ENCODE measurements at places on chromosomes 7 and 10.

GRCh38 chr10:44357023-44357540, 27.8 kb downstream of the CXCL12 start:
- DNase-seq, result no peak

DNA sequence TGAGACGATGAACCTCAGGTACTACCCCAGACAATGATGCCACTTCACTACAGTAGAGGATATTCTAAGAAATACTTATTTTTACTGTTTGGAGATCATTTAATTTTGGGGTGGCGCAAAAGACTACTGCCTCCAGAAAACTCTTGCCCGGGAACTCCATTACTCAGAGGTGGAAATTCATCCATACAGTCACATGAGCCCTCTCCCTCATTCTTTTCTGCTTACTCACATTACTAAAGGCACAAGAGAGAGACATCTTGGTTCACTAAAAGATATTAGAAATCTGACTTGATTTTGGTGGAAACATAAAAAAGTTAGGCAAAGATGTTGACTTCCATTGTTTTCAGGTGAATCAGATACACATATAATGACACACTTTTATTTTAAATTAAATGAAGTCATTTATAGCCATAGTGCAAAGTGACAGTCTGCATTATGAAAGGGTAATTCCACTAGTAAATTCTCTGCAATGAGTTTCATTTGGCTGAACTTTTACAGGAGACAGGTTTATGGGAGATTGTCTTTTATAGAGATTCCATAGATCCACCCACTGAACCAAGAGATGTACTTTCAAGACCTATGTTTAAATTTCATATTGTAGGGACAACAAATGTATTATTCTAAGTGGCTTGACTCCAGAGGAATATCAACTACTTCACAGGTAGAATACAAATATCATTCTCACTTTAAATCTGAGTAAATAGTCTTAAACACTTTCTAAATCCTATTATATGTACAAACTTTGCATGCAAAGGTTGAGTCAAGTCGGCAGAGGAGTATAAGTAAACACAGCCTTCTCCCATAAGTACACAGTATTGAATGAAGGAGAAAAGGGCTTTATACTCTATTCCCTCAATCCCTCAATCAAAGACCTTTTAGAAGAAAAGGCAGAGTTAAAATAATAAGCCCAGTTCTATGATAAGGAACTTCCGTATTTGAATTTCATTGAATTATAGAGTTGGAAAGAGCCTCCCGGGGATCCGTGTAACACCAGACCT, 18.8 kb downstream of the NEBL start:
- DNase-seq, result no peak

GRCh38 chr10:608331-609261, 80.9 kb downstream of the DIP2C start:
- peak; percentile 35 for DNase-seq

DNA sequence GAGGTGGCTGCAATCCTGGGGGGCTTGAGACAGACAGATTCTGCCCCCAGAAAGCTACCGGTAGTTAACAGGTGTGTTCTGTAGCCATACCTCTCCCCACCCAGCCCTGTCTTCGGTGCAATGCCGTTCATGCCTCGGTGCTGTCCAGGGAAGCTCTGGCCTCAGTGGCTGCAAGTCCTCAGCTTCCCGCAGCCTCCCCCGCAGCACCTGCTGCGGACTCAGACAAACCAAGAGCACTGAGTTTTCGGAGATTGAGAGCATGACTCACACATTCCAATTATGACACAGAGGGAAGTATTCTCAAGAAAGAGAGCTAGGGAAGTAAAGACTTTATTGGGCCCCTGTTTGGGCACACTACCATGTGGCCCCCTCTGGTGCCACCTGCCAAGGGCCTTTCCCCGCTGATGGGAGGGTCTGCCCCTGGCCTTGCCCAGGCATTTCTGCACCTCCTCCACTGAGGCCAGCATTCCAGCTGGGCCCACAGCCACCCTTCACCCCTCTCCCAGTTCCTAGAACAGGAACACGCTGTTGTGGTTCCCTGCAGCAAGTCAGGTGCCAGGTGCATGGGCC, 30.2 kb upstream of the EZH2 start:
- DNase-seq, result no peak

- peak; percentile 53 for DNase-seq
These were observed 52.6 kb downstream of the TMEM209 start for GRCh38 chr7:130152493-130153210.

Measured in eye (tissue), 1 donor.